A549 treated with GW870086 at 1 μM for 4 hours (cell line): ENCODE measurements at places on chromosomes 2 and 18. TPM values are rescaled to one million over a fixed set of nuclear protein-coding genes. Genes with fewer than 3 reads are reported as not detected.

Gene GAD1
- total RNA-seq: 0.38 to 0.71 TPM (median 0.53 TPM) in 5 replicates

Gene C1QL2
- total RNA-seq: 0.18 to 0.57 TPM (median 0.34 TPM) in 5 replicates

Gene IL1B
- total RNA-seq: 0.13 to 0.22 TPM (median 0.14 TPM) in 5 replicates

Gene IL37
- not detected in 5 replicates for total RNA-seq

Gene CYS1
- 1.2 to 1.5 TPM (median 1.3 TPM) in 5 replicates for total RNA-seq

Gene GPR39
- 7.2 to 9.0 TPM (median 8.1 TPM) in 5 replicates for total RNA-seq

Gene HOXD4
- total RNA-seq: 0.27 to 0.71 TPM (median 0.47 TPM) in 5 replicates

Gene UGT1A4
- total RNA-seq: not detected in 5 replicates

Gene CHMP1B
- 38.1 to 43.9 TPM (median 40.9 TPM) in 5 replicates for total RNA-seq

Gene CRYGC
- total RNA-seq: not detected in 5 replicates

Gene DES
- total RNA-seq: 0.27 to 0.84 TPM (median 0.43 TPM) in 5 replicates

Gene PLEKHA3
- 7.9 to 18.9 TPM (median 15.9 TPM) in 5 replicates for total RNA-seq

Gene ACTG2
- 0.29 to 0.47 TPM (median 0.37 TPM) in 4 of 5 replicates, not detected in the other for total RNA-seq

Gene GPR75
- total RNA-seq: 1.4 to 1.7 TPM (median 1.5 TPM) in 5 replicates

Gene C2orf66
- 0.12 TPM in 1 of 5 replicates, not detected in the others for total RNA-seq

Gene APOB
- 0.02 to 0.23 TPM in 2 of 5 replicates, not detected in the others for total RNA-seq

Gene BUB1
- total RNA-seq: 36.1 to 46.7 TPM (median 41.3 TPM) in 5 replicates

Gene NT5DC4
- total RNA-seq: not detected in 5 replicates

Gene SCN3A
- not detected in 5 replicates for total RNA-seq

Gene IL36RN
- total RNA-seq: 0.05 to 0.08 TPM (median 0.05 TPM) in 3 of 5 replicates, not detected in the others

Gene KLHL29
- total RNA-seq: 5.2 to 7.2 TPM (median 6.3 TPM) in 5 replicates

Gene SLC19A3
- total RNA-seq: 1.6 to 2.6 TPM (median 2.3 TPM) in 5 replicates

Gene LTBP1
- 16.6 to 28.1 TPM (median 24.7 TPM) in 5 replicates for total RNA-seq

Gene CDK15
- not detected in 5 replicates for total RNA-seq

Gene CDH7
- total RNA-seq: 0.03 TPM in 1 of 5 replicates, not detected in the others

Gene CXCR4
- 0.60 to 1.1 TPM (median 0.80 TPM) in 5 replicates for total RNA-seq

Gene MAP4K3
- 15.1 to 22.9 TPM (median 21.5 TPM) in 5 replicates for total RNA-seq

Gene TSPYL6
- not detected in 5 replicates for total RNA-seq

Gene DCDC2C
- 0.19 to 0.68 TPM (median 0.30 TPM) in 3 of 5 replicates, not detected in the others for total RNA-seq

Gene COLEC12
- 0.02 to 0.06 TPM (median 0.03 TPM) in 4 of 5 replicates, not detected in the other for total RNA-seq

Gene NPPC
- total RNA-seq: 0.35 to 0.64 TPM (median 0.43 TPM) in 4 of 5 replicates, not detected in the other

Gene NEURL3
- 0.41 to 1.4 TPM (median 0.87 TPM) in 5 replicates for total RNA-seq

Gene ALPP
- 4.4 to 5.3 TPM (median 4.8 TPM) in 5 replicates for total RNA-seq

Gene PROM2
- total RNA-seq: 0.03 to 0.32 TPM (median 0.18 TPM) in 4 of 5 replicates, not detected in the other

Gene SERPINB10
- not detected in 5 replicates for total RNA-seq

Gene FAHD2B
- 10.4 to 11.9 TPM (median 11.6 TPM) in 5 replicates for total RNA-seq

Gene CHST10
- 14.6 to 16.7 TPM (median 15.2 TPM) in 5 replicates for total RNA-seq

Gene CRACDL
- total RNA-seq: 3.2 to 4.4 TPM (median 3.2 TPM) in 5 replicates

Gene RFTN2
- total RNA-seq: not detected in 5 replicates

Gene AAK1
- 9.5 to 17.9 TPM (median 14.5 TPM) in 5 replicates for total RNA-seq

Gene PARD3B
- 0.70 to 1.4 TPM (median 0.88 TPM) in 5 replicates for total RNA-seq

Gene PEX13
- total RNA-seq: 12.7 to 16.0 TPM (median 15.4 TPM) in 5 replicates

Gene SLC4A3
- 2.0 to 3.4 TPM (median 3.0 TPM) in 5 replicates for total RNA-seq

Gene STAT4
- 3.9 to 7.0 TPM (median 5.5 TPM) in 5 replicates for total RNA-seq

Gene AGXT
- not detected in 5 replicates for total RNA-seq

Gene DTNA
- 0.10 to 0.33 TPM (median 0.27 TPM) in 4 of 5 replicates, not detected in the other for total RNA-seq
